Small intestine (tissue), 16 donors: ENCODE measurements at places on chromosomes 1 and 21. TPM values are rescaled to one million over a fixed set of nuclear protein-coding genes. Genes with fewer than 3 reads are reported as not detected.

GRCh38 chr1:91710261-91710660 is 175.7 kb downstream of the TGFBR3 start:
- H3K36me3 ChIP-seq = peaks cover 12% of the 10 kb centered on the region
- H3K4me1 ChIP-seq = no peaks in the 10 kb centered on the region
- H3K4me3 ChIP-seq = no peak overlapping the region
- H3K27ac ChIP-seq = no peak overlapping the region

The OR2L5 gene
- not detected for polyA plus RNA-seq

DNA sequence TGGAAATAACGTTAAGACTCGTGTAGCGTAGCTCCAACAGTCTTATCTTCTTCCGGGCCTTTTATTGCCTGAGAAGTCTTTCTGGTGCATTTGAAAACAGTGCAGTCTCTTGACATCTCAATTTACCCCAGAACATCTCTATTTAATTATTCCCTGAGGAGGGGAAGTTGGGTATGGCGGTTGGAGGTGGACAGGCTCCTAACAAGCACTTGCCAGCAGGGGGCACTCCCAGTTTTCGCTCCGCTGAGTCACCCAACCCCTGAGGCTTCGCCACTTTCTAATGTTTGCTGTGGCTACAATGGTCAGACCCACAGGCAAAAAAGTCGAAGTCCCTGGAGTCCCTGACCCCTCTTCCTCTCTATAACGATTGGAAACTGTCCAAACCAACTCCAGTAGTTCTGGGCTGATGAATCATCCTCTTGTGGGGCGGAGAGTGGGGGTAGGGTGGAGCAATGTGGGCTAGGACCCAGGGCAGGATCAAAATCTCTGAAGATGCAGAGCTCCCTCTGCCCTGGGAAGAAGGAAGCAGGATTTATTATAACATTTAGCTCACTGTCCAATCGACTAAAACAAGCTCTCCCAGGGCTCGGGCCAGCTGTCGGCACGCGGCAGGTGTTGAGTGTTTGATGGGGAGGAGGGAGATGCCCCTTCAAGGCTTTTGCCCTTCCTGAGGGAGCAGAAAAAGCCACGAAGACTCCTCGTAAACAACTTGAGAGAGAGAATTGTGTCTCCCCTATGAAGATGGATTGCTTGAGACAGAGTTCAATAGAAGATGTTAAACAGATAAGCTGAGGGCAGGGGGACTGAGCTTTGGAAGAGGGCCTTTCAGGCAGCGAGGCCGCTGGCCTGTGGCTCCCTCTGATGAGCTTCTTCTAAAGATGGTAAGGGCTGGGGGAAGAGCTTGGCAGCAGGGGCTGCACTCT is 85.7 kb downstream of the BRINP2 start:
- peaks cover 6% of the 10 kb centered on the region for H3K4me1 ChIP-seq
- H3K27ac ChIP-seq = no peak overlapping the region
- no peak overlapping the region for H3K4me3 ChIP-seq
- H3K36me3 ChIP-seq = no peaks in the 10 kb centered on the region
- H3K27me3 ChIP-seq = peaks cover 4% of the 10 kb centered on the region

The CASQ1 gene
- polyA plus RNA-seq = 0.66 TPM

The TCHHL1 gene
- polyA plus RNA-seq = not detected

The CA6 gene
- not detected for polyA plus RNA-seq

- DNase-seq = no peak
- no peak overlapping the region for H3K27ac ChIP-seq
- H3K27me3 ChIP-seq = no peaks in the 10 kb centered on the region
- no peaks in the 10 kb centered on the region for H3K36me3 ChIP-seq
- H3K4me1 ChIP-seq = no peaks in the 10 kb centered on the region
These were observed 790 bp downstream of the DNAJC6 start for GRCh38 chr1:65310078-65310587.

The DAB1 gene
- 3.0 TPM for polyA plus RNA-seq

DNA sequence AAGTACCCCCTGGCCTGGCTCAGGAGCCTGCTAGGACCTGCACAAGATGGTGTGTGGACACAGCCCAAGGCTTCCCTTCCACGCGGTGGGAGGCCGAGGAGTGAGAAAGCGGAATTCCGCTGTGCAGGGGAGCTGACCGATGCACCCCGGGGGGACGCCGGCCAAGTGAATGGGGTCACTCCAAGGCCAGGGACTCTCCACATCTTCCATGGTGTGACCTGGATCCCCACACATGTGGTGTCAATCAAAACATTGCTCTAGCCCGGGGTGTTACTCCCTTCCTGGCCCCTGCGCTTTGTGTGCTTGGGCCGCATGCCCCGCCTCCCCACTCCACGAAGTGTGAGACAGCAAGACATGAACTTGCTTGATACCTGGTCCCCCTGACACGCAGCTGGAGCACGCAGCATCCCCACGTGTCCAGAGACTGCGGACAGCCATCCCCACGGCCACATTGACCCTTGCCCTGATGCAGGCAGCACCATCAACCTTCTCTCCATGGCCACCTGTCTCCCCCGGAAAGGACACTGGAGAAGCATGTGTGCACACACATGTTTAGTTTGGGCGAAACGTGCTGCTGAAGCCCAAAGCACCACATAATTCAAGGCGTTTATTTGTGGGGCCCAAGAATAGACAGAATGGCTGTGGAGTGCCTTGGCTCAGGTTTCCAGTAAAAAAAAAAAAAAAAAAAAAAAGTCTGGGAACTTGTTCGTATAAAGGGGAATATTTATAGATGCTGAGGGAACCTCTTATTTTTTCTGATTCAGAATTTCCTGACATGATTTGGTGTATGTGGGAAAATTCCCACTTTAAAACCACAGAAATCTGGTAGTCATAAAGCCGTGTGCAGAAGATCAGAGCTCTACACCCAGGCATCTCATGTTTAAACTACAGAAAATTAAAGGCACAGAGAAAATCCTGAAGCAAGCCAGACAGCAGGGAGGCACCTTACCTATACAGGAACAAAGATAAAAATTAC is 171.7 kb downstream of the HUNK start:
- no peak overlapping the region for H3K27ac ChIP-seq
- H3K4me3 ChIP-seq = no peak overlapping the region
- no peaks in the 10 kb centered on the region for H3K4me1 ChIP-seq
- no peaks in the 10 kb centered on the region for H3K27me3 ChIP-seq
- no peak for DNase-seq

The ACOT11 gene
- polyA plus RNA-seq = 33.9 TPM

The ZNF697 gene
- 8.2 TPM for polyA plus RNA-seq

The RNU1-3 gene
- not detected for polyA plus RNA-seq

- DNase-seq = no peak
- no peaks in the 10 kb centered on the region for H3K27me3 ChIP-seq
- H3K4me1 ChIP-seq = peaks cover 6% of the 10 kb centered on the region
- peak overlapping the region; percentile 68 for H3K27ac ChIP-seq
- no peaks in the 10 kb centered on the region for H3K36me3 ChIP-seq
These were observed 23.6 kb downstream of the RUNX1 start for GRCh38 chr21:35025206-35026152.

DNA sequence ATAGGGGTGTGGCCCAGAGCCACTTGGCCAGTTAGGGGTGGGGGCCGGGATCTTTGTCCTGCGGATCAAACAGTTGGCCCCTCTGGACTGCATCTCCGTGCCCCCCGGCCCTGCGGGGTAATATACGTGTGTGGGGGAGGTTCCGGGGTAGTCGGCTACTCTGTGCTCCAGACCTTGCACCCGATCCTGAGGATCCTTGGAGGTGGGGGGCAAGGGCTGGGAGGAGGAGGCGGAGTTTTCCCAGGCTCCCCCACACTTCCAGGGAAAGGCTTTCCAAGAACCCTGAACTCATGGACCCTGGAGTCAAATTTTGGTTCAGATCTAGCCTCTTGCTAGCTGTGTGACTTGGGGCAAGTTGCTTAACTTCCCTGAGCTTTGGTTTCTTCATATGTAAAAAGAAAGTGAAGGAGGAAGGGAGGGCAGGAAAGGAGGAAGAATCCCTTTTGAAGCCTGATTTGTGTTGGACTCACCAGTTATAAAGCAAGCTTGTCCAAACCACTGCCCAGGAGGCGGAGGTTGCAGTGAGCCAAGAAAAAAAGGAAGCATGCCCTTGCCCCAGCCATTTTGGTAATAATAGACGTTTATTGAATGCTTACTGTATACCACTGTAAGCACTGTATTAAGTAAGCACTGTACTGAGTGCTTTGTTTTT is 686 bp downstream of the MIIP start:
- peak overlapping the region; percentile 94 for H3K4me3 ChIP-seq
- H3K36me3 ChIP-seq = peaks cover 28% of the 10 kb centered on the region
- H3K27ac ChIP-seq = peak overlapping the region; percentile 70
- no peaks in the 10 kb centered on the region for H3K4me1 ChIP-seq
- peak; percentile 59 for DNase-seq

DNA sequence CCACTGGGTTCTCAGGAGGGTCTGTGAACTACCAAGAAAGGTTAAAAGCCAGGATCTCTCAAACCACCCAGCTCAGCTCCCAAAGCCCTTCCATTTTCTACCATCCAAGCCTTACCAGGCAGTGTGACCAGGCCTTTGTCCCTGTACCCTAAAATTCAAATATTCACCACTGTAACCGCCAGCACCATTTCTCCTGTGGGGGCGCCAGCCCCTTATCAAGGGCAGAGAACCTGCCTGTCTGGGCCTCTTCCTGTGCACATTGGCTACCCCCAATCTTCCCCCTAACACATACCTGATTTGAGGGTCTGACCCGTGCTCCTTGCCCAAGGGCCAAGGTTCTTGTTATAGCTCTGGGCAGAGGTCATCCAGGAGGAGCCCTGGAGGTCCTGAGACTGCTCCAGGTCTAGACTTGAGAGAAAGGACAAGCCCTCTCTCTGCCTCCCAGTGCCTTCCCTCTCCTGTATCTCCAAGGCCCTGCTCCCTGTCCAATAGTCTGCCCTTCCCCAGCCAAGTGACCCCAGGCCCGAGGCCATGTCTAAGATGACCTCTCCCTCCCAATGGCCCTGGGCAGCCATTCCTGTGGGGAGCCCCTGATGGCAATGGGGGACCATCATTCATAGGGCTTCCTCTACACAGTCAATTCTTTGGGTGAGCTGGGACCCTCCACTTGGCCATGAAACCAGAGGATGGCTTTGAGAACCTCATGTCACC is 78.5 kb downstream of the FHAD1 start:
- no peak overlapping the region for H3K4me3 ChIP-seq
- peaks cover 3% of the 10 kb centered on the region for H3K4me1 ChIP-seq
- no peaks in the 10 kb centered on the region for H3K36me3 ChIP-seq
- DNase-seq = no peak
- peak overlapping the region; percentile 80 for H3K27ac ChIP-seq

GRCh38 chr1:84635429-84635828 is 54.8 kb downstream of the SSX2IP start:
- DNase-seq = no peak
- H3K27ac ChIP-seq = no peak overlapping the region
- H3K4me3 ChIP-seq = no peak overlapping the region
- no peaks in the 10 kb centered on the region for H3K36me3 ChIP-seq
- peaks cover 9% of the 10 kb centered on the region for H3K4me1 ChIP-seq

The ARID1A gene
- 23.7 TPM for polyA plus RNA-seq

The ALPL gene
- 2.6 TPM for polyA plus RNA-seq

DNA sequence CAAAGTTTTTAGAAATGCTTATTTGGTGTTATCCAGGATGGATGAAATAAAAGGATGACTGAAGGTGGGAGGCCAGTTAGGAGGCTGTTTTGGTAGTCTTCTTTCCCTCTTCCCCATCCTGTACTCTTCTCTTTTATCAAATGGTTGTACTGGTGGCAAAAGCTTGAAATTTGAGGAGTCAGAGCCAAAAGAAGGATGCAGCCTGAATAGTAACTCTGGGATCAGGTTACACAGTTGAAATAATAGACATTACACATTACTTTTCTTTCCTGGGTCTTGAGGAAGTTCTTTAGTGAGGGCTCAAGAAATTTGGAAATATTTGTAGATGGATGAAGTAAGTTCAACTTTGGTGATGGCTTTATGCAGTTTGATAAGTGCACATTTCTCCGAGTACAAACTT is 108.6 kb downstream of the GPR52 start:
- no peak overlapping the region for H3K4me3 ChIP-seq
- H3K36me3 ChIP-seq = no peaks in the 10 kb centered on the region
- H3K4me1 ChIP-seq = no peaks in the 10 kb centered on the region
- no peak overlapping the region for H3K27ac ChIP-seq
- no peak for DNase-seq

DNA sequence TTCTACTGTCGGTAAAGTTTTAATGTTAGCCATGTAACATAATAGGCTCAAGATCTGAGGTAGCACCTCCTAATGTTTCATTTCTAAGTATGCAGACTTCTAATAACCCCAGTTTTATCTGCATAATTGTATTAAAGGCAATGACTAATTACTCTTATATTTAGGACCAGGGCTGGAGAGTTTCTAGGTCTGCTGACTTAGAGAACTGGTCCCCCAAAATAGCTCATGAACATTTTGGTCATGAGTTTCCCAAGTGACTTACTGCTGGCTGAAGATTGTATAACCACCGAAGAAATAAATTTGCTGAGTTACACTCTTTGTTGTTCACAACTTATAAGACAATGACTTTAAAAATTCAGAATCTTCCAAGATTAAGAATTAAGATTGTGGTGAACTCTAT is 197.8 kb upstream of the TNR start:
- no peak overlapping the region for H3K27ac ChIP-seq
- no peaks in the 10 kb centered on the region for H3K27me3 ChIP-seq
- no peaks in the 10 kb centered on the region for H3K4me1 ChIP-seq
- no peak for DNase-seq

The FCAMR gene
- 1.2 TPM for polyA plus RNA-seq

- no peaks in the 10 kb centered on the region for H3K4me1 ChIP-seq
- H3K27me3 ChIP-seq = no peaks in the 10 kb centered on the region
- no peak overlapping the region for H3K27ac ChIP-seq
- H3K36me3 ChIP-seq = peaks cover 30% of the 10 kb centered on the region
- no peak for DNase-seq
These were observed 34.7 kb downstream of the CELF3 start for GRCh38 chr1:151681923-151682322.

GRCh38 chr1:107682467-107682866 is 282.5 kb downstream of the VAV3 start:
- H3K27me3 ChIP-seq = no peaks in the 10 kb centered on the region
- no peak overlapping the region for H3K27ac ChIP-seq
- H3K4me3 ChIP-seq = no peak overlapping the region
- no peaks in the 10 kb centered on the region for H3K36me3 ChIP-seq
- DNase-seq = peak; percentile 73
- peaks cover 2% of the 10 kb centered on the region for H3K4me1 ChIP-seq

GRCh38 chr1:153642161-153642560 is 8.3 kb downstream of the CHTOP start:
- no peak for DNase-seq
- peaks cover 58% of the 10 kb centered on the region for H3K36me3 ChIP-seq
- H3K27me3 ChIP-seq = no peaks in the 10 kb centered on the region
- no peak overlapping the region for H3K4me3 ChIP-seq
- no peak overlapping the region for H3K27ac ChIP-seq

The SELL gene
- polyA plus RNA-seq = 1.6 TPM

DNA sequence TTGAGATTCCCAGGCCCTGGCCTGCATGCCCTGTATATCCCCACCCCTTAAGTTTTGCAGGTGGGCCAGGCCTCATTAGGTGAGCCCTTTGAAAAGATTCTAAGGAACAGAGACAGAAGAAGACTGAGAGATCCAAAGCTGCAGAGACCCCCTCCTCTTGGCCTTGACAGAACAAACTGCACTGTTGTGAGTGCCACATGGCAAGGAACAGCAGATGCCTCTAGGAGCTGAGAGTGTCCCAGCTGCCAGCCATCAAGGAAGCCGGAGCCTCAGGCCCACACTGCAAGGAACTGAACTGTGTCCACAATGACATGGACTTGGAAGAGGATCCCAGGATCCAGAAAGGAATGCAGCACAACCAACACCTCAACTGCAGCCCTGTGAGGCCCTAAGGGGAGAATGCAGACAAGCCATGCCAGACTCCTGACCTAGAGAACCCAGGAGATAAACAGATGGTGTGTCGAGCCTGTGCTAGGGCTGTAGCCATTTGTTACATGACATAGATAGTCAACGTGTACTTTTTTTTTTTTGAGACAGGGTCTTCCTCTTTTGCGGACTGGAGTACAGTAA is 182.7 kb downstream of the AJAP1 start:
- no peaks in the 10 kb centered on the region for H3K4me1 ChIP-seq
- no peaks in the 10 kb centered on the region for H3K36me3 ChIP-seq
- no peaks in the 10 kb centered on the region for H3K27me3 ChIP-seq
- DNase-seq = no peak
- H3K27ac ChIP-seq = no peak overlapping the region
